CD14-positive monocyte (primary cell): ENCODE measurements at places on chromosomes 7 and 10.

GRCh38 chr10:34707656-34708055 is 107.4 kb downstream of the PARD3 start:
- no peak for DNase-seq

DNA sequence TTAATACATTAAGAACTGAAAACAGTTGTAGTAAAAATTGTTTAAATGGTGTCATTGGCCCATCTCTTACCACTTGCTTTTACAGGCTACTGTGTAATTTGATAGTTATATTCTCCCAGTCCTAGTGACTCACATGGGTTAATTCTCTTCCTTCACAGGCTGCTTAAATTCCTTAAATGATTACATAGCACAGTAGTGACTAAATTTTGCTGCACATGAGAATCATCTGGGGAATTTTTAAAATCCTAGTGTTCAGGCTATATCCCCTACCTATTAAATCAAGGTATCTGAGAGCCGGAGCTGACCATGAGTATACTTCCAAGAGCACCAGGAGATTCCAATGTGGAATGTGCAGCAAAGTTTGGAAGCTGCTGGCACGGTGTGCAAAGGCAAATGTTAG is 45.3 kb upstream of the ZNF800 start:
- no peak for DNase-seq

DNA sequence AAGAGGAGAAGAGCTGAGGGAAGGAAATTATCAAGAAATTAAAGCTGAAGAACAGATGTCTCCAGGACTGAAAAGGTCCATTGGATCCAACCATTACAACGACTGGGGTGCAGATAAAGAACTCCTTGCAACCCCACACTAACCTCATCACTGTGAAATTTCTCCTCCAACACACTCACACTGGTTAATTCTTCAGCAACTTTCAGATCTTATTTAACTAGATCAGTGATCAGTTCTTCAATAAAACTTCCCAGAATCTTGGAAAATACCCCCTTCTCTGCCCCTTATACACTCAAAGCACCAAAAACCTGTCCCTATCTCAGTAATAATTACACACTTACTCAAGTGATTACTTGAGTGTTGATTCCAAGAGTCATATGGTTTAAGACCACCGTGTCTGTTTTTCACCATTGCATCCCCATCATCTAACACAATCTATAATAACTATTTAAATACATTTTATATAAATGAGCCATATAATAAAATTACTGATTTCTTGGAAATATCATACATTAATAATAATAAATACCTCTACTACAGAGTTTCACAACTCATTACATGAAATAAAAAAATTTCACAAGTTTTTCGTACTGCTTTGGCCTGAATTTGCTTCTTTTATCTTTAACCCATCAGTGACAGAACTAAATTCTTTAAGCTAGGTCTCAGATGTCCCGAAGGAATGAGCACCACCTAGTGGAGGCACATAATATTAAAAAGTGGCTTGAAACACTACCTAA is 123.7 kb downstream of the MPP7 start:
- DNase-seq: peak; percentile 17

- DNase-seq: peak; percentile 80
Observed at GRCh38 chr7:106731187-106731586, 70.2 kb upstream of the CCDC71L start.

GRCh38 chr10:131806146-131806545 is 94.7 kb upstream of the PPP2R2D start:
- DNase-seq: no peak
